CD4-positive, alpha-beta memory T cell (primary cell): ENCODE measurements at places on chromosomes 3 and 15. TPM values are rescaled to one million over a fixed set of nuclear protein-coding genes. Genes with fewer than 3 reads are reported as not detected.

DNA sequence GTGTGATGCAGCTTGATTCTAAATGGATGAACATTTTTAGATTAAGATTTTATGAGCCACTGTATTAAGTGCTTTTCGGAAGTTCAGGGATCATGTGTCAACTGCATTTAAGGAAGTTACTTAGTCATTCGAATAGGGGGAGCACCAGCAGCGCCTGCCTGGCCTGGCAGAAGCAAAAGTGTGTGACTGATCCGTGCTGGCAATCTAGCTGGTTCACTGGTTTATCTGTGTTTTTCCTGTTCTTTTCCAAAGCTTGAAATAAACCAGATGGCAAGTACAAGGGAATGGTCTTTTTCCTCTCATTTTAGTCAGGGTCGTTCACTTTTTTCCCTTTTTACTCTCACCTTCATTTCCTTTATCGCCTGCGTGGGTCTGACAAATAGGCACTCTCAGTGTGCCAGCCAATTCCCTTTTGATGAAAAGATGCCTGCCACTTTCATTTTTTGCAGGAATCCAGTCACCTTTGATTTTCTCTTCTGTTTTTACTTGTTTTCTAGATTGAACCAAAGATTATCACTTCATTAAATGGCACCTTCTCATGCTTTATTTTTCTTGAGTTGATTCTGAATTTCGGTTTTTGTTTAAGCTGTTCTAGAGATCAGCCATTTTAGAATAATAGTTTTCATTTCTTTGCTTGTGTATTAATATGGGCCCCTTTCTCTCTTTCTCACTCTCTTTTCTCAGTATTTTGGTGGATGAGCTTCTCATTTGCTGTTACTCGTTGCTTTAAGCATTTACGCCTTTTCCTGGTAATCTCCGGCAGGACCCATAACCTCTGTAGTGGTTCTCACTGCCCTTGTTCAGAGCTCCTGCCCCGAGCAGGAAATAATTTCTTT lies 2.8 kb downstream of the ABHD2 start:
- H3K4me3 ChIP-seq = peak overlapping the region; percentile 33
- H3K27ac ChIP-seq = peak overlapping the region; percentile 59
- peak; percentile 53 for DNase-seq
- no peaks in the 10 kb centered on the region for H3K27me3 ChIP-seq
- H3K36me3 ChIP-seq = no peaks in the 10 kb centered on the region

GRCh38 chr3:70899816-70900215 lies 587.4 kb upstream of the MDFIC2 start:
- H3K27me3 ChIP-seq = no peaks in the 10 kb centered on the region
- H3K36me3 ChIP-seq = no peaks in the 10 kb centered on the region

DNA sequence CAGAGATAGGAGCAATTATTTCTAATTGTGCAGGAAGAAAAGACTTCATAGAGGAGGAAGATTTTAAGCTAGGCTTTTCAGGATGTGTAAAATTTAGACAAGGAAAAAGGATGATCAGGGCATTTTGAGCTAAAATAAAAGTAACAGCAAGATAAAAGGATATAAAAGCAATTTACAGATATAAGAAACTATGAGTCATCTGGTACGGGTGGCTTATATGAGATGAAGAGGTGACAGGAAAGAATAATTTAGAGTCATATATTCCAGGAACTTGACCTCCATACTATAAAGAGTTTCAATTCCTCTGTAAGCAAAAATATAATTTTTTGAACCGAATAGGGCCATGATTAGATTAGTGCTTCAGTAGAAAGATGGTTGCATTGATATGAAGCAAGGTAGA lies 273.7 kb downstream of the RBMS3 start:
- H3K27ac ChIP-seq = no peak overlapping the region
- H3K27me3 ChIP-seq = no peaks in the 10 kb centered on the region
- no peak for DNase-seq
- H3K36me3 ChIP-seq = no peaks in the 10 kb centered on the region
- no peak overlapping the region for H3K4me3 ChIP-seq
- H3K4me1 ChIP-seq = no peaks in the 10 kb centered on the region

DNA sequence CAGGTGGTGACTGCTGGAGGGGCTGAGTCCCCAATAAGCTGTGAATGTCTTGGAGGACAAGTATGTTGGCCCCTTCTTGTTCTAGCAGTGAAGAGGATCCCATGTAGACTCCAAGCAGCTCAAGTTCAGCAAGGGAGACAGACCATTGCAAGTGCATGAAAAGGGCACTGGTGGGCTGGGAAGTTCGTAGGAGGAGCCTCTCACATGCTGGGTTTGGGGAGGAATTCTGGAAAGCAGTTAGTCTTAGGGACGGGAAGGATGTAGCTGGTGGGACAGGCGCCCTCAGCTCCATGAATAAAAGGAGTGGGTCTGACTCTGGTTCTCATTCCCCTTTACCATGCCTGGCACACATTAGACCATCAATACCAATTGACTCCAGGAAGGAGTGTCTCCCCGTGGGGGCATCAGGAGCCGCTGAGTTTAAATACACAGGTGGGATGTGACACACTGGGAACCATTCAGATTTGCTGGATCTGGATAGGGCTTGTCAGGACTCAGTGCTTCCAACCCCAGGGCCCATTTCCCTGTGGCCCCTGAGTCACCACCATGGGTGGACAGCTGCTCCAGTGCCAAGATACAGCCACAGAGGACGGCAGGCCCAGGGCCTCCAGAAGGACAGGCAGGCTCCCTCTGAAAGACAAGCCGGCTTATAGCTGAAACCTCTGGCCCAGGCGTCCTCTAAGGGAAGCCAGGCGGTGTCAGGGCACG lies 552 bp upstream of the XYLB start:
- peaks cover 17% of the 10 kb centered on the region for H3K4me1 ChIP-seq
- H3K27me3 ChIP-seq = no peaks in the 10 kb centered on the region
- H3K4me3 ChIP-seq = peak overlapping the region; percentile 57
- H3K27ac ChIP-seq = no peak overlapping the region

- no peak for DNase-seq
- H3K27me3 ChIP-seq = no peaks in the 10 kb centered on the region
- no peak overlapping the region for H3K4me3 ChIP-seq
Measured at GRCh38 chr3:39103324-39103693, 4.1 kb downstream of the GORASP1 start.

DNA sequence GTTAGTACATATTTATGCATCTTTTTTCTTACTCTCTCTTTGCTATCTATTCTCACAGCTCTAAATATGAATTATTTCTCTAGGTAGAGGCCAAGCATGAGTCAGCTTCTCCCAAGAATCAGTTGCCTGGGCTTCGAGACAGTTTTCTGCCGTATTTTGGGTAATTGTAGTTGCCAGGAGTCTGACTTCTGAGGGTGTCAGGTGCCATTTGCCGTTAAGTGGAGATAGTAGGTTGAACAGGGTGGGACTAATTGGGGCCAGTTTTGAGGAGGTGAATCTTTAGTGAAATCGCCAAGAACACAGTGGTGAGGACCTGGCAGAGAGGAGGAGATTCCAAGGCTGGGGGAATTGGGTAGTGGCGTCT lies 7.8 kb upstream of the NRROS start:
- DNase-seq = no peak
- H3K4me3 ChIP-seq = peak overlapping the region; percentile 77
- peak overlapping the region; percentile 69 for H3K27ac ChIP-seq
- H3K4me1 ChIP-seq = peaks cover 54% of the 10 kb centered on the region

DNA sequence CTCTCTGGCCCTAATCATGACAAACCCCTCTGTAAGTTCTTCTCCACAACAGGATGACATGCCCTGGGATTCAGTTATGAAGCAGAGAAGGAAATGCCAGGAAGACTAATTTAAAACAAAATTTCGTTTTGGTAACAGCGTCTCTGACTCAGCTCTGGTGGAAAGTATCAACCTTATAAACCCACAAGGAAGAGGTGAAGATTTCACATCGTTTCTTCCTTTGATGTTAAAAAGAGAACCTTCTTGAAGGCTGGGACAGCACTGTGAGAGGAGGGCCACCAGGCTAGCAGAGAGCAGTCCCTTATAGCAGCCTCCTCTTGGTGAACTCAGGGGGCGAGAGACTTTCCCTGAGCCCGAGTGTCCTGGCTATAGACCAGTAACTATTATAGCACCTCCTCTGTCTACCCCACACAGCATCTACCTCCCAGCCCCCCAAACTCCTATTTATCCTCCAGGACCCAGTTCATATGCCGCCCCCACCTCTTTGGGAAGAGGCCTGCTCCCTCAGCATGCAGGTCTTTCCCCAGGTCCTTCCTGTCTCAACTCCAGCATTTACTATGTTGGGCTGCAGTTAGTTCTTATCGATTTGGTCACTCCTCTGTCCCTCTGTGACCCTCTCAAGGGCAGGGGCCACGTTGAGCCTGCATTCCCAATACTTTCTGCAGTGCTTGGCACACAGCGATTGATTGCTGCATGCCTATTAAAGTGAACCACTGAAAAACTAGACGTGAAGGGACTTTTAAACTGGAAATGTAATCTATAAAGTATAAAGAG lies 321.5 kb upstream of the ICE2 start:
- DNase-seq = peak; percentile 37
- no peaks in the 10 kb centered on the region for H3K27me3 ChIP-seq
- peaks cover 94% of the 10 kb centered on the region for H3K4me1 ChIP-seq
- H3K27ac ChIP-seq = peak overlapping the region; percentile 56

GRCh38 chr3:169044331-169045113 lies 619.0 kb downstream of the MECOM start:
- H3K36me3 ChIP-seq = no peaks in the 10 kb centered on the region
- H3K4me3 ChIP-seq = no peak overlapping the region
- no peak for DNase-seq
- H3K27me3 ChIP-seq = no peaks in the 10 kb centered on the region
- no peaks in the 10 kb centered on the region for H3K4me1 ChIP-seq
- no peak overlapping the region for H3K27ac ChIP-seq

DNA sequence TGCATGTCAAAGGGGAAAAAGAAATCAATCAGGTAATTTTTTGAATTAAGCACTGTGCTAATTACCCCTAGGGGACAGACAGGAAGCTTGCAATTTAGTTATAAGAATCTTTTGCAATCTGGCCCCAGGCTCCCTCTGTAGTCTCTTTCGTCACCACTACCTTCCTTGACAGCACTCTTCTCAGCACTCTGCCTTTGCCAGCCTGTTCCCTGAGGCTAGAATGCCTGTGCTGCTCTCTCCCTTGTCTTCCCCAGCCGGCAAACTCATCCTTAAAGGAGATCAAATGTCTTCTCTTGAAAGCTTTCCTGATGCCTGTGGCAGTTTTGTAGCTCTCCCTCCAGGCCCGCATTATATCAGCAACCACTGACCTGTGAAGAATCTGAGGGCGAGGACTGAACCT lies 32.4 kb upstream of the PRTG start:
- no peaks in the 10 kb centered on the region for H3K4me1 ChIP-seq
- no peak overlapping the region for H3K4me3 ChIP-seq
- no peak overlapping the region for H3K27ac ChIP-seq
- no peaks in the 10 kb centered on the region for H3K36me3 ChIP-seq
- no peaks in the 10 kb centered on the region for H3K27me3 ChIP-seq

- H3K4me1 ChIP-seq = no peaks in the 10 kb centered on the region
- no peaks in the 10 kb centered on the region for H3K36me3 ChIP-seq
- H3K27ac ChIP-seq = no peak overlapping the region
Measured at GRCh38 chr15:39613271-39613670, 32.4 kb downstream of the THBS1 start.

GRCh38 chr3:20645340-20645739 lies 459.3 kb upstream of the SGO1 start:
- H3K4me1 ChIP-seq = no peaks in the 10 kb centered on the region
- no peak overlapping the region for H3K27ac ChIP-seq
- no peak for DNase-seq
- H3K27me3 ChIP-seq = no peaks in the 10 kb centered on the region
- no peaks in the 10 kb centered on the region for H3K36me3 ChIP-seq

DNA sequence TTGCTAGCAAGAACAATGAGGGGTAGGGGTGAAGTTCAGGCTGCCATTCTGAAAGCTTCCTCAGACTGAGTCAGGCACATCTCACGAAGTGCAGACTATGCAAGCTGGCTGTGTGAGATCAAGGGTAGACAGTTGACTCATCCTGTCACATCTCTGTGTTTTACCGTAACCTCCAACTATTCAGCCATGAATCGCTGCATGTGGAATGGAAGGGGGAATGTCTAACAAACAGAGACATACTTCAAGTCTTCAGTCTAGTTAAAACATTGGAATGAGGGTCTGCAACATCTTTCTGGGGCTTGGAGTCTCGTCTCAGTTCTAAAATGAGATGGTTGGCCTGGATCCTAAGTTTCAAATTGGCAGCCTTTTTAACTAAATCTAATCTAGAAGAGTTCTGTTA lies 25.9 kb downstream of the AGTR1 start:
- H3K4me1 ChIP-seq = no peaks in the 10 kb centered on the region
- peaks cover 4% of the 10 kb centered on the region for H3K27me3 ChIP-seq
- no peak overlapping the region for H3K27ac ChIP-seq
- no peak for DNase-seq
- no peak overlapping the region for H3K4me3 ChIP-seq

DNA sequence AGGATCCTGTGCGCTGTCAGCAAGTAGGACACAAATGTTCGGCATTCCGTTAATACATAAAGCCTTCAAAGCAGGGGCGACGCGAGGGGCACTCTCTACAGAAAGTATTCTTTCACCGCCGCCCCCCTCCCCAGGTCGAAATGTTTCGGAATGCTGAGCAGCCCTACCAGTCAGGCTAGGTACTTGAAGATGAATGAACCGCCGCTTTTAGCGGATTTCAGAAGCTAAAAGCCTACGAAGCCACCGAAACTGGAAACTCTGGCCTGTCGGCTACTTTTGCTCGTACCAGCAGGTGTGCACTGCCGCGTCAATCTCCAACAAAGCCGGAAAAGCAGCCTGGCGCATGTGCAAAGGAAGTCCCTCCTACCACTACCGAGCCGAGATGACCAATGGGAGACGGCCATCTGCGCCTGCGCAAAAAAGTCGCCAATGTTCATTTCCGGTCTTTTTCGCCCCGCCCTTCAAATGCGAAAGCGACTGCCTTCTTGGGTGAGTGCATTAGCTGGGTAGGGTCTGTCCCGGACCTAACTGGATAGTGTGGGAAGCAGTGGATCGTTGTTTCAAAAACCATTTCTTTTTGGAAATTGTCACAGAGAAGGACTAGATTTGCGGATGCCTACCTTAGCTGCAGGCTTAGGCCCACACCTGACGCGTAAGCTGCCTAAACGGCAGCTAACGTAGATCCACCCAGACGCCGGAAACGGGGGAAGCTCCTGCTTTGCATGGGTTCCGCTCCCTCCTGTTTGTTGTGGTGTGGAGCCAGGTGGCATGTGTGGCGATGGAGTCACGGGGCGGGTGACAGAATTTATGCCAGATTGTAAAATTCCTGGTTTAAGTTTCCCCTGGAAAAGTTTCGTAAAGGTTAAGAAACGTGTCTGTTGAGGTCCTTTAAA lies at the start of gene WDR5B:
TSS of gene WDR5B (minus strand) at position 301 of the 893 bp plus-strand sequence. CDS start 534 bp downstream, outside the sequence.
- peak; percentile 99 for DNase-seq
- peak within 1 kb of the TSS; percentile 63 for H3K4me3 ChIP-seq
- H3K27ac ChIP-seq = peak within 1 kb of the TSS; percentile 93
- peaks cover 14% of the 10 kb centered on the region for H3K36me3 ChIP-seq

- H3K27ac ChIP-seq = peak within 1 kb of the TSS; percentile 24
- peaks cover 15% of the 10 kb centered on the region for H3K36me3 ChIP-seq
- H3K4me1 ChIP-seq = peaks cover 63% of the 10 kb centered on the region
- peak; percentile 75 for DNase-seq
- no peaks in the 10 kb centered on the region for H3K27me3 ChIP-seq
Measured at GRCh38 chr3:50345586-50346234, at the start of gene ZMYND10. ZMYND10 (minus strand) TSS chr3:50345732; CDS start chr3:50345579, 153 bp downstream.

- H3K36me3 ChIP-seq = peaks cover 6% of the 10 kb centered on the region
- no peaks in the 10 kb centered on the region for H3K4me1 ChIP-seq
- H3K27ac ChIP-seq = no peak overlapping the region
- no peaks in the 10 kb centered on the region for H3K27me3 ChIP-seq
- no peak for DNase-seq
- H3K4me3 ChIP-seq = no peak overlapping the region
Measured at GRCh38 chr3:184954251-184954650, 142.3 kb downstream of the VPS8 start.

Gene SAMMSON
- total RNA-seq = not detected

Gene PLCH1
- total RNA-seq = not detected

Gene PLOD2
- not detected for total RNA-seq

Gene TNFAIP8L3
- total RNA-seq = not detected

Gene ANKUB1
- not detected for total RNA-seq

Gene C2CD4A
- total RNA-seq = not detected

Gene MKRN2
- 31.7 TPM for total RNA-seq

Gene STRIT1
- total RNA-seq = not detected
